NCI-H460 (cell line): ENCODE measurements at places on chromosomes 6 and 20.

- no peak for DNase-seq
Observed at GRCh38 chr6:159988983-159989454, 20.1 kb downstream of the IGF2R start.

- no peak for DNase-seq
Observed at GRCh38 chr6:122154912-122155575, 244.4 kb upstream of the HSF2 start.

- DNase-seq: no peak
Observed at GRCh38 chr20:31705598-31706597, 16.8 kb downstream of the BCL2L1 start.

- DNase-seq: no peak
Observed at GRCh38 chr20:58458342-58459057, 56.7 kb downstream of the APCDD1L start.

GRCh38 chr6:6479785-6480184, 108.7 kb upstream of the LY86 start:
- DNase-seq: no peak

GRCh38 chr6:7067305-7067704, 40.5 kb upstream of the RREB1 start:
- DNase-seq: no peak

- no peak for DNase-seq
Observed at GRCh38 chr6:170278743-170279094, 12.2 kb downstream of the DLL1 start.

DNA sequence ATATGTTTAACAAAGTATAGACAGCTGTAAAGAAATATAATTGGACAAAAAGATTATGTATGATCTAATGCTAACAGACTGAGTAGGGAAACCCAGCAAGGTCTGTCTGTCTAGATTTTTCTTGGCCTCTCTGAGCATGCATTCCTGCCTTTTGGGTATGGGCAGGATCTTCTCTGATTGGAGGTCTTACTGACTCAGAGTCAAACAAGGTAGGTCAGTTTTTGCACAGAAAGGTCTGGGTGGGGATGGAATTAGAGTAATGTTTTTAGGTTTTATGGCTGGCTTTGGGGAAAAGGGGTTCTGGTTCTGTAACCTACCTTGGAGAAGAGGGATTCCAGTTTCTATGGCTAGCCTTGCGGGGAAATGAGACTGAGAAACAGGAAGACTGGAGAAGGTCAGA, 65.5 kb downstream of the LIN28B start:
- DNase-seq: no peak

- no peak for DNase-seq
Observed at GRCh38 chr20:55538261-55538908, 466.9 kb downstream of the CBLN4 start.

- no peak for DNase-seq
Observed at GRCh38 chr6:117477988-117478852, 4.3 kb upstream of the DCBLD1 start.
